ENCODE measurements at places on chromosomes 6 and 20.

GRCh38 chr6:114342086-114342825 lies 567 bp downstream of the HS3ST5 start:
- no peak for DNase-seq

GRCh38 chr6:43376551-43376981 lies 7.1 kb upstream of the ZNF318 start:
- no peak for DNase-seq

DNA sequence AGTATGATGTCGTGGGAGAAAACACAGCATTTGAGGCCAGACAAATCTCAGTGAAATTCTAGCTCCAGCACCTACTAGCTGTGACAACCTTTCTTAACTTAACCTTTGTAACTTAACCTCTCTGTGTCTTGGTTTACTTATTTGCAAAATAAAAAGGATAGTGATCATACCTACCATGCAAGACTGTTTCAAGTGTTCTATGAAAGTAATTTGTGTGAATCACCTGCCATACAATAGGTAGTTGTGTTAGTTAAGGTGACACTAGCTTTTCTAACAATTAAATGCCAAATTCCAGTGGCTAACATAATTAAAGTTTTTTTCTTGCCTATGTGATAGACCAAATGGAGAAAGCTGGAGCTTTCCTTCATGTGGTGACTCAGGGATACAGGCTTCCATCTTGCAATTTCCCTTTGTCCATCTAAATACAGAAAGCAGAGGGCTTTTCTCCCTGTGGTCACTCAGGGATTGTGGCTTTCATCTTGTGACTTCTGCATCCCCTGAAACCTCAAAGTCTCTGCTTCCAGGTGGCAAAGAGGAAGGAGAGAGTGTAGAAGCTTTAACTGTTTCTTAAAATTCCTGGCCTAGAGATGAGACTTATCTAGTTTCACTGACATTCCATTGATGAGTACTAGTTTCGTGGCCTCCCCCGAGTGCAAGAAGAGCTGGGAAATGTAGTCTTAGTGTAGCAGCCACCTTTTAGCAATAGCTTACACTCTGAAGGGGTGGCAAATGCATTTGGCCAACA lies 311.4 kb downstream of the CLIC5 start:
- no peak for DNase-seq

DNA sequence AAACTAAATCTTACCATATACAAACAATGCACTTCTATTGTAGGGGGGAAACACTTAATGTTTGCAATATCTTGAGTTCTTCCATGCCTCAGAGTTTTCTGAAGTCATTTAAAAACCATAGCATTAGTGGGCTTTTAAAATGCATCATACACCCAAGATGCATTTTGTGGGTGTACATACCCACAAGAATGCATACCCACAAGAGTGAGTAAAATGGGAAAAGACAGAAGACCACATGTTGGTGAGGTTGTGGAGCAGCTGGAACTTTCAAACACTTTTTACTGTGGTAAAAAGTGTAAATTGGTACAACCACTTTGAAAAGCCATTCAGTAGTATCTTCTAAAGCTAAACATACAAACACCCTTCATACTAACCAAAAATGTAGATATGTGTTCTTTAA lies 57.5 kb downstream of the CYB5R4 start:
- DNase-seq = no peak

DNA sequence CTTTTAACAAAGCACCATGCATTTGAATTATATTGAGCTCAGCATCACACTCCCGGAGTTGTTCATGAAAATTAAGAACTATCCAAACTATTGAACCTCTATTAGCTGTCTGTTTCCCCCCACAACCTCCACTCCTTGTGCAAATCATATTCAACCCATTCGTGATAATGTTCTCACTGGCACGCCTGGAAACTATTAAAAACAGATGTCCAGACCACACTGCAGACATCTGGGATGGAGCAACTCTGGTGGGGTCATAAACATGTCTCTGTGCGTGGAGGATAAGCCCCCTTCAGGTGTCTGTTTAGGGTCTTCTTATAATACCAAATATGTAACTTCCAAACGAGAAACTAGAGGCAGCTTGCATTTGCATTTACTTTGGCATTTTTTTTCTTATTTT lies 193.7 kb downstream of the TFAP2A start:
- no peak for DNase-seq

DNA sequence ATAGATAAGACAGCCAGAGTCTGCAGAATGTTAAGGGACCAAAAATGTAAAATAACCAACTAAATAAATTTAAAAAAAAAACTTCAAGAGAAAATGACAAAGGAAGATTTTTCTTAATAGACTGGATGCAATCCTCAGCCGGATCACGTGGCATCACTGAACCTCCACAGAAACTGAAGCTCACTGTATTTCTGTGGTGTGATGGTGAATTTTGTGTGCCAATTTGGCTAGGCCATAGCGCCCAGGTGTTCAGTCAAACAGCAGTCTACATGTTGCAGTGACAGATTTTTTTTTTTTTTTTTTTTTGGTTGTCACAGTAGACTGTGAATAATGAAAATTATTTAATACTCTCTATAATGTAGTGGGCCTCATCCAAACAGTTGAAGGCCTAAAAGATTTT lies 95.5 kb downstream of the ARHGAP18 start:
- no peak for DNase-seq

DNA sequence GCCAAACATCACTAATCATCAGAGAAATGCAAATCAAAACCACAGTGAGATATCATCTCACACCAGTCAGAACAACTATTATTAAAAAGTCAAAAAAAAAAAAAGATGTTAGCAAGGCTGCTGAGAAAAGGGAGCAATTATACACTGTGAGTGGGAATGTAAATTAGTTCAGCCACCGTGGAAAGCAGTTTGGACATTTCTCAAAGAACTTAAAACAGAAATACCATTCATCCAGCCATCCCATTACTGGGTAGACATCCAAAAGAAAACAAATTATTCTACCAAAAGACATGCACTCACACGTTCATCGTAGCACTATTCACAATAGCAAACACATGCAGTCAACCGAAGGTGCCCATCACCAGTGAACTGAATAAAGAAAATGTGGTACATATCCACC lies 213.9 kb downstream of the TTLL2 start:
- no peak for DNase-seq

DNA sequence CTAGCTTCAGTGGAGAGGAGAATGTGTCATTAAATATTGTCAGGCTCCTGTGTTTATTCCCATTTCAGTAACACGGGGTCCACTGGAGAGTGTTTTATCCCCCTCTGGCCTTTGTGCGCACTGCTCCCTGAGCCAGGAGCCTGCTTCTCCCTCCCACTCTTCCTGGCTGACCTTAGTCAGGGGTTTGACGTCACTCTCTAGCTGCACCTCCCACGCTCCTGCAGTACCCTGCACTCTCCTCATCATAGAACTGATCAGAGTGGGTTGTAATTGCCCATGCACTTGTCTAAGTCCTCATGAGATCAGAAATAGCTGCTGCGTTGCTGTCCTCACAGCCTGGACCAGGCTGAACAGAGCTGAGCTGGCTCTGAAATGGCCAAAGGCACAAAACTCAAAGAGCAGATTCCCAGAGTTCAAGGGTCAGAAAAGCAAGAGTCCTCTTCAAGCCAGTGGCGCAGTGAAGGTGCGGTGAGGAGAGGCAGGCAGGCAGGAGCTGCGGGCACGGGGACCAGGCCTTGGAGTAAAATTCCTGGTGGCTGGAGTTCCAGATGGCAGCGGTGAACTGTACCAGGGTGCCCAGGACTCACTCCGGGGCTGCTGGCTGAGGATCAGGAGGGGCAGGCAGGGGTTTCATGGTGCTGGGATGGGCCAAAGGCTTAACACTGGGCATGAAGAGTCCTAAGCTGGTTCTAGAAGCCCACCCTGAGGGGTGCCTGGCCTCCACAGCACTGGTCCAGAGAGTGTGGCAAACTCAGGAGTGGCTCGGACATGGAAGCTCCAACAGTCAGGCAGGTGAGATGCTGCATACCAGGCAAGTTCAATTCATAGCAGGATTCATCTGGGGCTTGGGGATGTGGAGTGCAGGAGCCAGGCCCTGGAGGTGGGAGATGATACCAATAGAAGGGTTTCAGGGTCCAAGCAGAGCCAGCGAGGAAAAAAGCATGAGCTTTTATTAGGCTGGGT lies 170.9 kb downstream of the SCP2D1 start:
- DNase-seq = no peak

GRCh38 chr20:47795214-47795907 lies 10.1 kb upstream of the SULF2 start:
- DNase-seq = peak; percentile 41

DNA sequence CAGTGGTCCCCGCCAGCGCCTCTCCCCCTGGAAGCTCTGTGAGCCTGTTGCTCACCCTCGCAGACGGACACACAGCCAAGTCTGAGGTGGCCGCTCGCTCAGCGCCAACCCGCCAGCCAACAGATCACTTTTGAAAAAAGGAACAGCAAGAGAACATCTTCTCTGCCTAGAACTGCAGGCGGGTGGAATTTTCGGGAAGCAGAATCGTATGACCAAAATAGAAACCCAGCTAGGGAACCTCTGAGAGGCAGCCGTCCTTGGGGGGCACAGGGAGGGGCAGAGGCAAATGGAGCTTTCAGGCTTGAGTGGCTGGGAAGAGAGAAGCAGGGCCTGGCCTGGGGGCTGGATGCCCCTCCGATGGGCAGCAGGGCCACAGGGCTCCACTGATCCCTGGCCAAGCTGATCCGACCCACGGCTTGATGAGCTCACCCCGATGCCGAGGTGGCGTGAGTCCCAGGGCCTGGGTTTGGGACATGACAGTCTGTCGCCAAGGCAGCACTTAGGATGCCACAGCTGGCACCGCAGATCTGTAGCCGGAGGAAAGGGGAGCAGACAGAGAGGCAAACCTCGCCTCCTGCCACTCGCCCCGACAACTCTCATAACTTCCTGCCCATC lies 9.8 kb downstream of the NFATC2 start:
- no peak for DNase-seq

DNA sequence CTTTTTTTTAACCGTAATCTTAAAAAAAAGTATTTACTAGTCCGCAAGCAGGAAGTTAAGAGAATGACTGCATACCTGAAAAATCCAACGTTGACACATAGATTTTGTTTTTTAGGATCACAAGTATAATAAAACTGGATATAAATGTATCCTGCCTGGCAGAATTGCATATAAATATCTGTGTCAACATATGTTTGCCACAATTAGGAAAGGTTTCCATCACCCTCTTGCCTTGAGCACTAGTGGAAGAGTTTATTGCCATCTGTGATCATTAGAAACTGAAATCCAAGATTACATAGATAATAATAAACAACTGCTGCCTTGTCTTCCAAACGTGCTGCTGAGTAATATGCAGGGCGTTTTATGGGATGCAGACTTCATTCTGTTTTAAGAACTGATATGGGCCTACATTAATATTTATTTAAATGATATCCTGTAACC lies 27.9 kb downstream of the PLEKHG1 start:
- DNase-seq = no peak

DNA sequence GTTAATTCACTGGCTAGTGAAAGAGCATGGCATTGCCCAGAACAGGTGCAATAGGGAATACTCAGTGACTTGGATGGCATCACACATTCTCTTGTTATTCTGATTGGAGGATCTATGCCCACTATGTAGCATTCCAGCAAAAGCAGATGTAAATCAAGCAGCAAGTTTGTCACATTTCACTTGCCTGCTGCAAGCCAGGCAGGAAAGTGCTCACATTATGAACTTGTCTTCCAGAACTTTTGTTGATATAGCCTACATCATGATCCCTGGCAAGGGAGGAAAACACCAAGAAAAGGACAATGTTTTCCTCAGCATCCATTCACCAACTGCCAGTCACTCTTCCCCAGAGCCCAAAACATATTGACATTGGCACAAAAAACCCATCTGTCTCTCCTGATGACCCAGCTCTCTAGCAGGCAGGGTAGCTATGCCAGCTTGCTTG lies 77.8 kb downstream of the ARHGAP18 start:
- DNase-seq = no peak
